ENCODE measurements at places on chromosomes 2 and 18.

- no peak for DNase-seq
These were observed 21.7 kb upstream of the ABCA12 start for GRCh38 chr2:215160081-215160480.

DNA sequence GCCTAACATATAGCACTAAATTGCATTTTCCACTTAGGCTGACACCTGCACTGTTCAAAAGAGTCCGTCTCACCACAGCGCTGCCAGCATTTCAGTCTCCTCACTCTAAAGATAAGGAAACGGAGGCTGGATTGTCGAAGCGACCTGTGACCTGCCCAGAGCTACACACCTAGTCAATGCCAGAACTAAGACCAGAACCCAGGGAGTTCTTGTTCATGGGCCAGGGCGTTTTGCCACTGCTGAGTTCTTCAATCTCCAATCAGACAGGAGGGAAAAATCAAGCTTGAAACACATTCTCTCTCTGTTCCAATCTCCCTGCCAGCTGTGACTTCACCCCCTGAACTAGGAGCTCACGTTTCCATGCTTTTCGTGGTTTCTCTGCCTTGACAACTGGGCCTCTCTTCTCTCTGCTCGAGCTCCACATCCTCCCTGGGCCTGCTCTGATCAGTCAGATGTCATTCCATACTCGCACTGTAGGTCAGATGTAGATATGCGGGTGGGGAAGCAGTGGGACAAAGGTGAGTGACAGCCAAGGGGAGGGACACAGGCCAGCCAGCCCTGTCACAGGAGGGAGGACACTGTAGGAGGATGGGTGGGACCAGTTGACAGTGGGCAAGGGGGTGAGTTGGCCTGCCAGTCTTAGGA is 221.1 kb upstream of the SMAD2 start:
- no peak for DNase-seq

- no peak for DNase-seq
These were observed 37.2 kb upstream of the HPCAL1 start for GRCh38 chr2:10265329-10266132.

- no peak for DNase-seq
These were observed 128.3 kb downstream of the ATP9B start for GRCh38 chr18:79197531-79197930.

GRCh38 chr2:98519156-98519555 is 74.5 kb downstream of the INPP4A start:
- no peak for DNase-seq

GRCh38 chr2:158507141-158507540 is 50.4 kb downstream of the PKP4 start:
- DNase-seq = no peak

DNA sequence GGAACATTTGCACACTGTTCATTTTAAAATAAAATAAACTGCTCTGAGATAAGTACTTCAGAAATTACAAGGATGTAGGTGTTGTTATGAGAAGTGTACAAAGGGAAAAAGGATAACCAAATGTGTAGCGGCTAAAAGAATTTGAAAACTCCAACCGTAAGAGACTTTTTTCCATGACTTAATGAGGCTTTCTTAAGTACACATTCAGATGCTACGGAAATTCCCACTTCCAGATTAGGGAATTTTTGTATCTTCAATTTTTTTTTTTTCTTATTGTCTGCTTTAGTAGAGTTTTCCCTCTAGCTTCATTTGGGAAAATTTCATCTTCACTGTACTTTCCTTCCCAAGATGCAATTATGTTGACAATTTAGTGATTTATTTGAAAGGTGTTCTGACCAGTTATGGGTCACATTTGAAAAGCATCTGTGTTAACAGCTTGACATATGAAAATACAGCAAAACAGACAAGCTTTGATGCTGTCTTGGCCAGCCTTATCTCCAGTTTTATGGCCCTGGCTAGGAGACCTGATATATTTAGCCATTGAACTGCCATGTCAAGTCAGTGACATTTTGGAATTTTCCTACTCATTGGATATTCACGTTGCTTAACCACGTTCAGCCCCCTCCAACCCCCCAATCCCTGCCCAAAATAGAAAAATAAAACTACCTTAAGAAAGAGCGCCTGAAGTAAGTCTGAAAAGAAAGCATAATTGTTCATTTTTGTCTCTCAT is 105.6 kb downstream of the FEZ2 start:
- DNase-seq = peak; percentile 74

DNA sequence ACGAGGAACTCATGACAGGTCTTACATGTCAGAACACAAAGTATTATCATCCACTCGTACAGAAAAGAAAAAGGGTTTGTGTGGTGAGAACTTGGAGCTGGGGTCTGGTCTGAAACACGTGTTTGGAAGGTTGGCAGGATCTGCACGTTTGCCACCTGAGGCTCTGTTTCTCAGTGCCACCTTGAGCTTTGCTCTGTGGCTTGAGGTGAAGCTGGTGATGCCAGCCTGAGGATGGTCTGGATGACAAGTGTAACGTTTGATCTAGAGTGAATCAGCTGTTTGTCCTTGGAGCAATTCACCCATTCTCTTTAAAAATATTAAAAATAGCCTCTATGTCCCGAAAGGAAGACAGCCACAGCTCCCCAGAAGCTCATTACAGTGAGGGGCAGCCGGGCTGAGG is 45.4 kb upstream of the KLF11 start:
- no peak for DNase-seq

- DNase-seq = no peak
These were observed 39.5 kb upstream of the NOTO start for GRCh38 chr2:73162856-73163391.

DNA sequence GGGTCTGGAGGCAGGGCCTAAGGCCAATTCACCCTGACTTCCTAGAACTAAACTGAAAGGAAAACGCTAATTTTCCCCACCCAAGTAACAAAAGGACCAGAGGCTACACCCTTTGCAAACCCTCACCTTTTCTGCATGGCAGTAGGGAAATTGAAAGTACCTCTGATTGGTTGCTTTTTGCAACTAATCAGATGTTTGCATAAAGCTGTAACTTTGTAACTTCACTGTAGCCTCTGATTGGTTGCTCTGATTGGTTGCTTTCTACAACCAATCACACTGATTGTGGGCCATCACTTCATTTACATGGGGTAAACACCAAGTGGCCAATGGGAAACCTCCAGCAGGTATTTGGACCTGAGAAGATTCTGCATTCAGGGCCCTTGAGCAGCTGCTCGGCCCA is 20.8 kb downstream of the EIPR1 start:
- DNase-seq = no peak

GRCh38 chr2:198483051-198483450 is 678.7 kb downstream of the PLCL1 start:
- no peak for DNase-seq

DNA sequence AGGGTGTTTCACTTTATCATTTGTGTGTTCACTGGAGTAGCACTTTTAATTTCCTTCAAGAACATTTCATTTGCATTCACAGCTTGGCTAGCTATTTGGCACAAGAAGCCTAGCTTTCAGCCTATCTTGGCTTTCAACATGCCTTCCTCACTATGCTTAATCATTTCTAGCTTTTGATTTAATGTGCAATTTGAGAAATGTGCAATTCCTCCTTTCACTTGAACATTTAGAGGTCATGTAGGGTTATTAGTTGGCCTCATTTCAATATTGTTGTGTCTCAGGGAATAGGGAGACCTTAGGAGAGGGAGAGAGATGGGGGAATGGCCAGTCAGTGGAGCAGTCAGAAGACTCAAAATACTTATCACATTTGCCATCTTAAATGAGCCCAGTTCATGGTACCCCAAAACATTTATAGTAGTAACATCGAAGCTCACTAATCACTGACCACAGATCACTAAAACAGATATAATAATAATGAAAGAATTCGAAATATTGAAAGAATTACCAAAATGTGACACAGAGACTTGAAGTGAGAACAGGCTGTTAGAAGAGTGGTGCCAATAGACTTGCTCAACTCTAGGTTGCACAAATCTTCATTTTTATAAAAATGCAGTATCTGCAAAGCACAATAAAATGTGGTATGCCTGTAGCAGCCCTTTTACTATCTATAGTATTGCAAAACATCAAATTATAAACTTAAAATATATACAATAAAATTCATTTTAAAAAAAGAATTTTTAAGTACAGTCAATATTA is 561.2 kb downstream of the METTL4 start:
- DNase-seq = no peak

DNA sequence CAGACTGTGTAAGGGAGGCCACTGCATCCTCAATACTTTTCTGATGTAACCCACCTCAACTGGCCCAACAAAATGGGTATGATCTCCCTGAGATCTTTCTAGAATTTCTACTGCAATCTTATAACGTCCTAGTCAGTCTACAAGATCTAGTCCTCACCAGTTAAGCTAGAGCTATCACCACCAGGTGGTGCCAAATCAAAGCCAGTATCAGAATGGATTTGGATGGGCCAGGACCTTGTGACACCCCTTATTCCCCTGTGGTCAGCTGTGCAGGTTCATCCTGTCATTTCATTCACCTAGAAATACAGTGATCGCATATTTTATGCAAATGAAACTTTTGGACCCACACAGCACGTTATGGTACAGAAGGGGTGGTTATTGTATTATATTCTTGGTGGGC is 90.3 kb downstream of the OLA1 start:
- DNase-seq = peak; percentile 29

DNA sequence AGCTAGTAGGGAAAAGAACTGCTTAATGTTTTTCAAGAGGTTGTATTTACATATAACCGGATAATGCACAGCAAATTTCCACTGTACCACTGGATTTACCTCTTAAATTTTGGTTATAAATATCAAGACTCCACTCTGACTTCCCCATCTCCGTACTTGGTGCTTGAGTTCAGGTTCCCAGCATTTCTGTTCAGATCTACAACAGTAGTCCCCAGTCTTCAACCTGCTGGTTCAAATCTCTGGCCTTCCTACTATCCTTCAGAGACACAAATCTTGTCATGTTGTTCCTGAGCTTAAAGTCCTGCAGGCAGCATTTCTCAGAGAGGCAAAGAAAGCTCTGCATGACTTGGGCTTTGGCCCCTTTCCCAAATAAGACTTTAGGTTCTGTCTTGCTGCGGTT is 392.6 kb upstream of the ATP5MC3 start:
- no peak for DNase-seq

DNA sequence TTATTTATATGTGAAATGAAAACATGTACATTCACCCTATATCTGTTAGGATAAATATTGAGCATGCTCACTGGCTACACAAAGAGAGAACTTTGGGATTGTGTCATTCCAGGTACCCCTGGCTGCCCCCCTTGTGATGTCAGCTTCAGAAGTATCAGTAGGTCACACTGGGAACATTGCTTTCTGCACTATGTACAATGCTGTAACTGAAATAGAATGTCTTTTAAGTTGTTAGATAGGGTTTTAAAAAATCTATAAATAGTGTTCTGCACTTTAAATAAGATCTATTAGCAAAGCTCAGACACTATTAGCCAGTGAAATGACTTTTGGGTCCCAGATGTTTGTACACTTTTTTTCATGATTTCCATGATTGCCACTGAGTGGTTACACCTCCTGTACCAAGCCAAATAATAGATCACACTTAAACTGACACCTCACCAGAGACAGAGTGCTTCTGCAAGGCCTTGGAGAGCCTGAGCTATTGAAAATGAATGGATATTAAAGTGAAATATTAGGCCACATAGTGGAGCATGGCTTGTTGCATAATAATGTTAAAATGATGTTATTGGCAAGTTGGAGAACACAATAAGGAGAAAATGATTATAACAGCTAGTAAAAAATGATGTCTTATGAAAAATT is 297.0 kb upstream of the NXPH2 start:
- DNase-seq = no peak

GRCh38 chr2:241135737-241136136 is 13.5 kb downstream of the PASK start:
- DNase-seq = no peak

- DNase-seq = peak; percentile 51
These were observed 25.0 kb downstream of the SERPINB8 start for GRCh38 chr18:63994783-63995399.

GRCh38 chr2:142878031-142878678 is 691 bp downstream of the KYNU start:
- no peak for DNase-seq

- no peak for DNase-seq
These were observed 413.6 kb downstream of the PTH2R start for GRCh38 chr2:208820014-208820688.

- no peak for DNase-seq
These were observed 118.1 kb downstream of the NCK2 start for GRCh38 chr2:105862843-105863242.

DNA sequence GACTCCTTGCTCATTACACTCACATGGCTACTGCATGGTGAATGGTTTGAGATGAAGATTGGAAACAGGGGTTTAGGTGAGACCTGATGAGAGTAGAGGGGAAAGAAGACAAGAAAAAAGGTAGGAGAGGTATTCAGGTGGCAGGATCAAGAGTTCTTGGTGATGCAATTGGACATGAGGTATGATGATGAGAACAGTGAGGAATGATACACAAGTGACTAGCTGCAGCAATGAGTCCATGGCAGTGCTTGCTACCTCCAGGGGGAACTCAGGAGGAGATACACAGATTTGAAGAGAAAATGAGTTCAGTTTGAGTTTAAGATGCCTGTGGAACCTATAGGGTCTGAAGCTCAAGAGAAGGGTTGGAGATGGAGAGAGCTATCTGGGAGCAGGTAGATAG is 62.1 kb upstream of the NFE2L2 start:
- no peak for DNase-seq

GRCh38 chr2:227612546-227613271 is 1.9 kb downstream of the SCYGR3 start:
- no peak for DNase-seq

- no peak for DNase-seq
These were observed 142.2 kb downstream of the MAP2 start for GRCh38 chr2:209565896-209566582.

DNA sequence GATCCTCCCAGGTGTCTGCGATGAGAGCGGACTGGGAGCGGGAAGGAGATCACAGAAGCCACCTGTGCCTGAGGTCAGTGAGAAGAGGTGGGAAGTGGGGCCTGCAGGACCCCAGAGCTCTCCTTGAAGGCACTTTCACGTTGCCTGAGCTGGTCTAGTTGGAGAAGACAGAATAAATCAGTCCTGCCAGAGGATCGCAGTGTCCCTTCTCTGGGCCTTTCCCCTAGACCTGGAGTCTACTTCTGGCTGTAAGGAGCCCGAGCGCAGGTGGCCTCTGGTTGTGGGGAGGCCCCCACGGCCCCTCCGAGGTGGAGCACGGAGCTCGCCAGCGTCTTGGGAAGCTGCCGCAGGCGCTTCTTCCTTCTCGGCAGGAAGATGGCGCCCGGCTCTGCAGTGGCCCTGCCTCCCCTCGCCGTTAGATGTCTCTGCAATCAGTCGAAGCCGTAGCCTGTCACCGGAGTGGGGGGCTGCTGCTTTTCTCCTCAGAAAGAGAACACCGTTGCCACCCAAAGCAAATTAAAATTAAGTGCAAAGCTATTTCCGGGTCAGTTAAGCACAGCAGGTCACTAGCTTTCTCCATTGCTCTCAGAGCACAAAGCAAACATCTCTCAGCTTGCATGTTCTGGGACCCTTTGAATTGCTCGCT is 212.0 kb upstream of the MYT1L start:
- DNase-seq = no peak

DNA sequence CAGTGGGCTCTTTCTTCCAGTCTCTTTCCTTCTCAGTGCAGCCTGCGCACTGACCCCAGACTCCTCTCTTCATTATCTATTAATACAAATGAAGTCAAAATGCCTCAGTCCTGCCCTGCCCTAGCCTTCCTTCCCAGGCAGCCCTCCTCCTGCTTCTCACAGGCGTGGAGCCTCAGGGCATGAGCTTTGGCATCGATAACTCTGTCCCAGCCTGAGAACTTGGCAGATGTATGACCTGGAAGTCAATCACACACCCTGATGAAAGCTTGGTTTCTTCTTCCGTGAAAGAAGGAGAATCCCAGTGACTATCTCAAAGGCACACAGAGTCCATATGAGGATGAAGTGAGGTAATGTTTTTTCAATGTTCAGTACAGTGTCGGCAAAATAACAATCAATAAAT is 600.7 kb upstream of the ID2 start:
- DNase-seq = no peak

Data from endothelial cell of umbilical vein (primary cell).